ENCODE measurements at places on chromosomes 1 and 21. TPM values are rescaled to one million over a fixed set of nuclear protein-coding genes. Genes with fewer than 3 reads are reported as not detected.

GRCh38 chr1:25900219-25900618 lies 6.0 kb downstream of the STMN1 start:
- DNase-seq = no peak

Gene TXNIP
- 223 TPM for total RNA-seq

Gene CFAP45
- total RNA-seq = not detected

Gene KCNJ9
- total RNA-seq = not detected

DNA sequence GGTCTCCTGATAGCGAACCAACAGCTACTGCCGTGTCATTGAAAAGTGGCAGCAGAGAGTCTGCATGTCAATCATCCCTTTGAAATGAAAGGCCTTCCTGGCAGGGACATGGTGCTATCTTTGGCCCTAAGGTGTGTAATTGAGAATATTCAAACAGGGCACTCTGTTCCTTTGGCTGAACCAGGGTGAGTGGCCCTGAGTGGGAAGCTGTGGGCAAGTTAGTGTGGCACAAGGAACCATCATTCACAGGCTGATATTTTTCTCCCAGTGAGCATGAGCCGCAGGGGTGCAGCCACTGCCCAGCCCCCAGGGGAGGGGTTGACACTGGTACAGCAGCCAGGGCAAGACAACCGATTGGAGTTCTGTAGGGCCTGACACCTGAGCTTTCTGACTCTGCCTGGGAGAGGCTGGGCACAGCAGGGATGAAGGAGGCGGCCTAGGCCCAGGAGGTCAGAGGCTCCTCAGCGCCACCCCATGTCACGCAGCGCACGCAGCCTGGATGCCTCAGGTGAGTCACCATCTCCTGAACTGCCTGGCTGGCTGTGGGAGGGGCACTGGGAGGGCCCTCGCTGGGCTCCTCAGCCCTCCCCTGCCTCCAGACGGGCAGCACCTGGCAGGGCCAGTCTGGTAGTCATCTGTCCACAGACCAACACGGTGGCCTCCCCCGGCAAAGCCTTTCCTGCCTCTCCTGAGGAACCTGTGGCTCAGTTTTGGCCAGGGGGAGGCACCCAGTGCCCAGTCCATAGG lies 13.2 kb downstream of the QSOX1 start:
- no peak for DNase-seq

DNA sequence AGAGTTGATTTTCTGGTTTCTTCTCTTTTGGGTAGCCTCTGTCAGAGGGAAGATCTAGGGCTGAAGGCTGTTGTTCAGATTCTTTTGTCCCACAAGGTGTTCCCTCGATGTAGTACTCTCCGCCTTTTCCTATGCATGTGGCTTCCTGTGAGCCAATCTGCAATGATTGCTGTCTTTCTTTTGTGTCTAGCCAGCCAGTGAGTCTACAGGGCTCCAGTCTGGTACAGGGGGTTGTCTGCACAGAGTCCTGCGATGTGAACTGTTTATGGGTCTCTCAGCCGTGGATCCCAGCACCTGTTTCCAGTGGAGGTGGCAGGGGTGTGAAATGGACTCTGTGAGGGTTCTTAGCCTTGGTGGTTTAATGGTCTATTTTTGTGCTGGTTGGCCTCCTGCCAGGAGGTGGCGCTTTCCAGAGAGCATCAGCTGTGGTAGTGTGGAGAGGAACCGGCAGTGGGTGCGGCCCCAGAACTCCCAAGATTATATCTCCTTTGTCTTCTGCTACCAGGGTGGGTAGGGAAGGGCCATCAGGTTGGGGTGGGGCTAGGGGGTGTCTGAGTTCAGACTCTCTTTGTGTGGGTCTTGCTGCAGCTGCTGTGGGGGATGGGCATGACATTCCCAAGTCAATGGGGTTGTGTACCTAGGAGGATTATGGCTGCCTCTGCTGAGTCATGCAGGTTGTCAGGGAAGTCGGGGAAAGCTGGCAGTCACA lies 81.3 kb upstream of the C21orf91 start:
- no peak for DNase-seq

- DNase-seq = no peak
Observed at GRCh38 chr1:228497817-228498216, 10.6 kb downstream of the RNF187 start.

GRCh38 chr1:178565586-178565985 lies 52.7 kb downstream of the TEX35 start:
- DNase-seq = no peak

DNA sequence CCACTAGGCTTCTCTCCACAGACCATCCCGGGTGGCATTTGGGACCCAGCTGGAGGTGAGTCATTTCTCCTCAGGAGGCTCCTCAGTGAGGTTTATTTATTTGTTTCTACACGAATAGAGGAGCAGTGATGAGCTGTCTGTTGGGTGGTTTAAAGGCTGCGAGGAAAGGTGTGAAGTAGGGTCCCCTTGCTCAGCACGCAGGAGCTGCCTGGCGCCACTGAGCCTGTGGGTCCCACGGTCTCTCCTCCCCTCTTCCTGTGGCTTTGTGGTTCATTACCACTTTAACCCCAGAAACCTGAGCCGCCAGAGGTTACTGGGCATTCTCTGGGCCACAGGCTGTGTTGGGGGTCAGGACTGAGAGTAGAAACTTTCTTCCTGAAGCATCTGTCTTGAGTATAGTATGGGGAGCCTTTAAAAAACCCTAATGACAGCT lies 39.9 kb downstream of the IL6R start:
- DNase-seq = no peak

Gene GBP6
- total RNA-seq = not detected

GRCh38 chr21:32412162-32413014 lies at the start of gene EVA1C:
EVA1C (plus strand) TSS chr21:32412706; CDS start chr21:32412854, 148 bp downstream.
- peak; percentile 47 for DNase-seq

Gene CCDC17
- 6.4 TPM for total RNA-seq

DNA sequence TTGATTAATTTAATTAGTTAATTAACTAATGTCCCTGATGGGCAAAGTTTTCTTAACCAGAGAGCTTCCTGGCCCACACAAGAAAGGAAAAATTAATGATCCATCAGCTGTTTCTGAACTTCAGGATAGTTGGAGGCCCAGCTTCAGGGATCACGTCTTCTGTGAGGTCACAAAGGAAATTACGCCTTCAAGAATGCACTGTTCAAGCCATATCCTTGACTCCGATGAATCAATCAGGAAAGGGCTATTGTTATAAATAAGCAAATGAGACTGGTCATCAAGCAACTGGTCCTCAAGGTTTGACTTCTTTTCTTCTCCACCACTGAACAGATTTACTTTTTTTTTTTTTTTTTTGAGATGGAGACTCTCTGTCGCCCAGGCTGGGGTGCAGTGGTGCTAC lies 40.6 kb downstream of the TCP10L start:
- no peak for DNase-seq

GRCh38 chr1:243572940-243573339 lies 277.1 kb downstream of the AKT3 start:
- DNase-seq = no peak

DNA sequence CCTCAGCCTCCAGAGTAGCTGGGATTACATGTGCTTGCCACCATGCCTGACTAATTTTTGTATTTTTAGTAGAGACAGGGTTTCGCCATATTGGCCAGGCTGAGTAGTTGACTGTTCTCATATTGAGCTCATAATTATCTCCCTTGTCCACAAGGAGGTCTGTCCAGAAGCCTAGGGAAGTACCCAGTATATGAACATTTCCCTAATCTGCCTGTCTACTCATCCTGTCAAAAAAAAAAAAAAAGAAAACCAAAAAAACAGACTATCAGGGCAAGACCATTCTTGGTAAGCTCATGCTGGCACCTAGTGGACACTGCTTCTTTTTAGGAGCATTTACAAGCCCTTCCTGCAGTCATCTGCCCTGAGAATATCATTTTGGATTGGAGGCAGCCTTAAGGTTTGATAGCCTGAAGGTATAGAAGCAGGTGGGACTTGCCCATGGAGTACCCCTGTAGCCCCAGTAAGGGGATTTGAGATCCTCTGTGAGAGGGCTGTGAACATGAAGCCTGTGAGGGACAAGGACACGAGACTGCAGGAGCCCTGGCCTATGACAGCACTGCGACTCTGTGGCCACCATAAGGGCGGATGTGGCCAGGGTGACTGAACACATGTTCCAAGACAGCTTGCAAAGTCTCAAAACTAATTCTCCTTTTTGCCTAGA lies 10.8 kb upstream of the DUSP12 start:
- DNase-seq = no peak

Gene FCRL2
- 0.08 TPM for total RNA-seq

Gene ADAMTSL4
- 5.6 TPM for total RNA-seq

Measured in liver (tissue), 10 donors.